ENCODE measurements at places on chromosomes 2 and 18.
A peak's percentile ranks its signal among the peaks of the same experiment; 100 is the strongest.

- DNase-seq, result no peak
These were observed 353.1 kb downstream of the ARHGAP15 start for GRCh38 chr2:143482316-143482715.

- no peak for DNase-seq
These were observed 168.4 kb upstream of the PKDCC start for GRCh38 chr2:41879235-41879916.

- DNase-seq, result no peak
These were observed 112.3 kb downstream of the PXDN start for GRCh38 chr2:1632002-1632348.

DNA sequence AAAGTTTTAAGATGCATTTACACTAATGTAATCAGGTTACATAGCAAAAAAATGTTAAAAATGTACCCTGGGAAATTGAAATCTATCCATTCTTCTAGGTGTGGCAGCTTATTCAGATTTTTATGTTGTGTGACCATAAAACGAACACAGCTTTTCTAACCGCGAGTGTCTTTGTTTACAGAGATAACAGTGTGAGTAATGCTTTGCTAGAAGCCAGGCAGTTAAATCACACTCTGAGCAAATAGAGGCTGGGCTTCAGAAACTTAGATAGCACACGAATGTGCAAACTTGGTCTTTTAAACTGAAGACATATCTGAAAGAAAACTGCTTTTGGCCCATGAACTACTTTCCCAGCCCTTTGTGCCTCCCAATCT is 116.1 kb downstream of the SPTBN1 start:
- DNase-seq, result peak; percentile 37

DNA sequence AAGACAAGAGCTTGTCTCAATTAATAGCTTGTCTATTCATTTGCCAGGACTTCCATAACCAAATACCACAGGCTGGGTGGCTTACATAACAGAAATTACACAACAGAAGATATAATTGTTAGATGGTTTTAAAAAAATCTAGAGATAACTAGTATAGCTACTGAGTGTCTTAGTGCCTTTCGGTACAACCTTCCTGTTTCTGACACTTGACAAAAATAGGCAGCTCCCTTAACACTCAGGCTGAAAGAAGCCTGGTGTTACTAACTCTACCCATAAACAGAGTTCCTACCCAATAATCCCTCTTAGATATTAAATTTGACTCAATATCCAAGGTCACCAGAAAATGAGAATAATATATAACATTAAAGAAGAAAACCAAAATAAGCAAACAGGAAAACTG is 129.7 kb downstream of the BARD1 start:
- DNase-seq, result no peak

DNA sequence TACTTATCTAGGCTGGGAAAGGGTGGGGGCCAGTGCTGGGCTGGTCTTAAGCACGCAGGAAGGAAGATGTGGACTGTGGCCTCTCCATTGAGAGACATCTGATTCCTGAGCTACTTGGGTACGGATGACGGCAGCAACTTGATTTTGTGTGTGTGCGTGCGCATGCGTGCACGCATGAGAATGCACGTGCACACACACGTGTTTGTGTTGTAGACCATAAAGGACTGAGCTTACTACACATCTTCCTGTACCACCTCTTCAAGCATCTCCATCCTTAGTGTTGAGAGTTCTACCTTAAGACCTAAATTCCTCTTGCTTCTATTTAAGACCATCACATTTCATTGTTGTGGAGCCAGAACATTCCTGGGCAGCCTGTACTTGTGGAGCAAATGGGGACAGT is 9.5 kb downstream of the WNT6 start:
- no peak for DNase-seq

GRCh38 chr2:44596537-44597320 is 235.0 kb downstream of the CAMKMT start:
- DNase-seq, result no peak

DNA sequence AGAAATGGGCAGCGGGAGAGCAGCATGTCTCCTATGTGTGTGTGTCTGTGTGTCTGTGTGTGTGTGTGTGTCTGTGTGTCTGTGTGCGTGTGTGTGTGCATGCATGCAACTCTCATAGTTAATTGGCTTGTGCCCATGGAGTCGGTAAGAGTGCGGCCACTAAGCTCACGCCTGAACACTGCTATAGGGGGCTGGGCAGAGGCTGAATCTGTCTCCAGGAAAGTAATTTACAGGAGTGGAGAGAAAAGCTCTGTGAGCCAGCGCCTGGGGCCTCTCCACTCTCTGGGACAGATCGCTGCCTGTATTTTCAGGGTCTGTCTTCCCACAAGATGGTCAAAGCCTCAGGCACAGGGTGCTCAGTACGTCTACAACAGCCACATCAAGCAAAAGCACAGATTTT is 553.4 kb downstream of the TNS1 start:
- no peak for DNase-seq
